Forelimb muscle (tissue), 1 donor: ENCODE measurements at places on chromosomes 6 and 20. TPM values are rescaled to one million over a fixed set of nuclear protein-coding genes. Genes with fewer than 3 reads are reported as not detected.

DNA sequence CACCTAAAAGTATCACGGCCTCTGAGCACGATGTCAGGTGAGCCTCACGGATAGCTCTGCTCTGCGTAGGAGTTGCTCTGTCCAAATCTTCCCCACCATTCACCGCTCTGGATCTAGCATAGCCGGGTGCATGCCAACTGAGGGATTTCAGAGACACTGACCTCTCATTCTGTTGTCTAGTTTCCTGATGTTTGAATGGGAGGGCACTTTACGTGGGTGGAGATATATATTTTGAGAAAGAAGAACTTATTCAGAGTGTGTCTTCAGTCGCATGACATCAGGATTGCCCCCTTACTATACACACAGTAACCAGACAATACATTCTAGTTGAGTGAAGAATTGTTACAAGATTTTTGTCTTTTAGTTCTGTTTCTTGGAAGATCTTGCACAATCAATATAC is 96.5 kb upstream of the CITED2 start:
- DNase-seq, result no peak

- no peak for DNase-seq
These were observed 299.7 kb upstream of the PRDM1 start for GRCh38 chr6:105786449-105786848.

DNA sequence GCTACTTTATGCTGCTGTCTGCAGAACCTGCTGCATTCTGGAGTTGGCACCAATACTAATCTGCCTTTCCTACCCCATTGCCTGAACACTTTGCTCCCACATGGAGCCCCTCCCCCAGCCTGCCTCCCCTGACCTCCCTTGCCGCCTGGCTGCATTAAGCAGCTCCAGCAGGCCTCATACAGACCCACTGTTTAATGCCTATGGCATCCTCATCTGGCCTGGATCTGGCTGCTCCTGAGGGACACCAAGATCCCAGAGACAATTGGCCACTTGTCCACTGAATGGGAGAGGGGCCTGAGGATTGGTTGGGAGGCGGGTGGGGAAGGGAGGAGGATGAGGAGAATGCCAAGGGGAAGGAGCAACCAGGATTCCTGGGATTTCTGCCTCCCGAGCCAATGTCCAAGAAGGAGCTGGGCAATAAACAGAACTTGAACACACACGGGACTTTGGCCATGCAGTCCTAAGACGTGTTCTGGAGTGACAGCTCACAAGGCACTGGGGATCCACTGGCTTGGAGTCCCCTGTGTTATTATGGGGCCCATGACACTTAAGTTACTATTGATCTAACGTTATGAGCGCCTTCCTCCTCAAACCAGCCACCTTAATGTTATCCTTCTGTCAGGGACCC is 10.4 kb upstream of the KCNK5 start:
- DNase-seq, result no peak

- no peak for DNase-seq
These were observed 139.3 kb upstream of the COL21A1 start for GRCh38 chr6:56386717-56387116.

DNA sequence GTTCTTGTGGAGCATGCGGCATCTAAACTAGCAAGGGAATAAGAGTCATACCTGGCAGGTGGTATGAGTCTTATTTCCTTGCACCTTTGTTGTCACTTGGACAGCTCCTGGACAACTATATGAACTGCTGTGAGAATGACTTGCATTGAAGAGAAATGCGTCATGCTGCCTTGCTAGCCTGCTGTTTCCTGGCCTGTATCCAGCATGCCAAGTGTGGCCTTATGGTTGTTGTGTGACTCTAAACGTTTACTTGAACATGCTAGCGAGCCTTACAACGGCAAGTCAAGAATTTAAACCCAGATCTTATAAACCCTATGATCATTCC is 90.4 kb downstream of the CEP162 start:
- no peak for DNase-seq

GRCh38 chr20:32449890-32450401 is 91.8 kb downstream of the ASXL1 start:
- no peak for DNase-seq

- DNase-seq, result no peak
These were observed 10.7 kb upstream of the PRR18 start for GRCh38 chr6:166318649-166319600.

- no peak for DNase-seq
These were observed 228.1 kb upstream of the CST7 start for GRCh38 chr20:24720957-24721356.

DNA sequence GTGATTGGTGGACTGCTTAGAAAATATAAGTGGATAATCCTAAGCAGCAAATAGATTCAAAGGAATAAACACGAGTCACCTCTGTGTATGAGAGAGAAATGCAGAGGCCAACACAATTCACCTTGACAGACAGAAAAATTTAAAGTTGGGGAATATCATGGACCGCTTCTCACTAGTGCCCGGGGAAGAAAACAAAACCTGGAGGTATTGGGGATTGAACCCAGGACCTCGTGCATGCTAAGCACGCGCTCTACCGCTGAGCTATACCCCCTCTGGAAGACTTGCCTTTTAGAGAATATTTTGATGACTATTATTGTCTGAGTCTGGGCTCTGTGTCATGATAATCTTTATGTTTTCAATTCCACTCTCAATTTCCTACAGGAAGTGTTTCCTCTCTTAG is 111.9 kb downstream of the TRIM27 start:
- no peak for DNase-seq

GRCh38 chr6:112007805-112008204 is 46.1 kb upstream of the CCN6 start:
- DNase-seq, result no peak

FOXQ1 gene
- not detected for polyA plus RNA-seq

MUC21 gene
- polyA plus RNA-seq, result not detected

MICB gene
- polyA plus RNA-seq, result 1.1 TPM

CCDC170 gene
- polyA plus RNA-seq, result 0.49 TPM
